ENCODE measurements at places on chromosomes 7 and 10.

DNA sequence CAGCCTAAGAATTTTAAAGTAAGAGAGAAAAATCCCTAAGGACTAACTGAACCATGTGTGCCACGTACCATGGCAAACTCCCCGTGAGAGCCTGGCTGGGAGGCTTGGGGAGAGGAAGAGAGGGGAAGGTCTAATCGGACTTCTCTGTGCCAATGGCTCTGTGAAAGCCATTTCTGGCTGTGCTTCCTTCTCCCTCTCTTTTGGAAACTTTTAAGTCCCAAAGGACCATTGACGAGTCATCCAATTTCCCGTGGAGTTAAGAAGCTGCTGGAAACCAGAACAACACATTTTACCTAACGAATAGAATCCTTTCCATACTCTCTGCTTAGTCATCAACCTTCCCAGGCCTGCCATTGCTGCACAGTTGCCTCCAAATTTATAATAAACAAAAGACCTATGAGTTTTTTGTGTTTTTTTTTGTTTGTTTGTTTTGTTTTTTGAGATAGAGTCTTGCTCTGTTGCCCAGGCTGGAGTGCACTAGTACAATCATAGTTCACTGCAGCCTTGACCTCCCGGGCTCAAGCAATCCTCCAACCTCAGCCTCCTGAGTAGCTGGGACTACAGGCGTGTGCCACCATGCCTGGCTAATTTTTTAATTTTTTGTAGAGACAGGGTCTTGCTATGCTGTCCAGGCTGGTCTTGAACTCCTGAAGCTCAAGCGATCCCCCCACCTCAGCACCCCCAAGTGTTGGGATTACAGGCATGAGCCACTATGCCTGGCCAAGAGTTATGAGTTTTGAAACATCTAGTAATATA is 13.2 kb downstream of the LAMB1 start:
- DNase-seq = no peak

- DNase-seq = no peak
Observed at GRCh38 chr7:121873289-121874194, 581 bp downstream of the PTPRZ1 start.

GRCh38 chr7:3150027-3150426 is 106.4 kb upstream of the CARD11 start:
- DNase-seq = no peak

DNA sequence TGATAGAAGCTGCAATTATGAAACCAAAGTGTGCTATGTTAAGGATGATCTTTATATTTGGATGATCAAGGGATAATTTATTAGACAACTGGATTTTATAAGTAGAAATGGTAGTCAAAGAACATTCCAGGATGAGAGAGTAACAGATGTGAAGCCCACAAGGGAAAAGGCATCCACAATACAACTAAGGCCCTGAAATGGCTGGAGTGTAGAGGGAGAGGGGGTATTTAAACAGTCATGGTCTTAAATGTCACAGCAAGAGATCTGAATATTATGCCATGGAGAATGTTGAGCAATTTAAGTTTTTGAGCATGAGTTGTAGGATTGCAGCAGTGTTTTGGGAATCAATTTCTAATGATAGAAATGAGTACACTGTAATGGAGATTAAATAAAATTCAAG is 282.3 kb upstream of the DKK1 start:
- DNase-seq = no peak

DNA sequence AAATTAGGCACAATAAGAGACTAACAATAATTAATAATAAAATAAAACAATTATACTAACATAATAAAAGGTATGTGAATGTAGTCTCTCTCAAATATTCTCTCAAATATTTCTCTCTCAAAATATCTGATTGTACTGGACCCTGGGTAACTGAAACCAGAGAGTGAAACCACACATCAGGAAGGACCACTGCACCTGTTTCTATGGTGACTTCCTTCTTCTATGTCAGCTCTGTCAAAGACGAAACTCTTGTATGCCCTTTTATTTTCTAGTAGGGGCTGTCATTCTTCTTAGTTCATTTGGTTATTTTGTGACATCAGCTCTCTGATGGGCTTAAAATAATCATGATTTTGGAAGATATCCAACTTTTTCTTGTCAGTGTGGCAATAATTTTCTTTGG is 428.0 kb upstream of the TPK1 start:
- DNase-seq = no peak

GRCh38 chr10:34154383-34154900 is 660.7 kb downstream of the PARD3 start:
- no peak for DNase-seq

DNA sequence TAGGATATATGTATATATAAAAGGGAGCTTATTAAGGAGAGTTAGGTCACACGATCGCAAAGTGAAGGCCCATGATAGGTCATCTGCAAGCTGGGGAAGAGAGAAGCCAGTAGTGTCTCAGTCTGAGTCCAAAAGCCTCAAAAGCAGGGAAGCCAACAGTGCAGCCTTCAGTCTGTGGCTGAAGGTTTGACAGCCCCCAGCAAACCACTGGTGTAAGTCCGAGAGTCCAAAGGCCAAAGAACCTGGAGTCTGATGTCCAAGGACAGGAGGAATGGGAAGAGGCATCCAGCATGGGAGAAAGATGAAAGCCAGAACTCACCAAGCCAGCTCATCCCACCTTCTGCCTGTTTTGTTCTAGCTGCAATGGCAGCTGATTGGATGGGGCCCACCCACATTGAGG is 88.9 kb upstream of the TBX20 start:
- no peak for DNase-seq

GRCh38 chr7:100430493-100431285 is 1.1 kb downstream of the MEPCE start:
- no peak for DNase-seq

- DNase-seq = no peak
Observed at GRCh38 chr7:24192691-24193090, 91.3 kb upstream of the NPY start.

- no peak for DNase-seq
Observed at GRCh38 chr10:80202934-80203834, 2.2 kb downstream of the ANXA11 start.

- no peak for DNase-seq
Observed at GRCh38 chr10:118835682-118836326, 81.0 kb upstream of the CACUL1 start.

DNA sequence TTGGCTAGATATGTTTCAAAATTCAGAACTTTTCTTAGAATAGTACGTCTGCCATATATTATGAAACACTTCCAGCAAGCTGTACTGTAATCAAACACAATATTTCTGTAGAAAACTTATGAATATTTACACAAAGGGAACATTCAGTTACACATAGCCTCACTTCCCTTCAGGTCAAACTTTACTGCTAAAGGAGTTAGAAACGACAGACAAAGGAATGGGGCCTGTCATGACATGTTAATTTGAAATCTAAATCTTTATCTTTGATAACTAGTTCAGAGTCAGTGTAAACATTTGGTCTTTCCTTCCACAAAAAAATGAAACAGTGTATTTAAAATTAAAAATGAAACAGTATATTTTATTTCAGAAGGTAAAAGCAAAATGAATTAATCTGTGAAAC is 1.0 kb upstream of the CROT start:
- no peak for DNase-seq

GRCh38 chr10:94183666-94184264 is 179.0 kb downstream of the NOC3L start:
- DNase-seq = no peak

DNA sequence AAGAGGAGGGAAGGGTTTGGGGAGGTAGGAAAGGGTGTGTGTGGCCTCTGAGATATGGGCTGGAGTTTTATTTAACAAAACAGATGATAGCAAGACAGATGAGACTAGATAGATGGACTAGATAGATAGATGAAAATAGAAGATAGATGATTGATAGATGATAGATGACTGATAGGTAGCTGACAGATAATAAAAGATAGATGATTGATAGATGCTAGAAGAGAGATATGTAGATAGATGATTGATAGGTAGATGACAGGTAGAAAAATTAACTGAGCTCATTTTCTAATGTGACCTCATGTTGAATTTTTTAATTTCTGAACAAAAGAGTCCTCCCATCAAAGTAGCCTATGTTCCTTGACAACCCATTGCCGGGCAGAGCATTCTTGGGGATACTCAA is 116.6 kb upstream of the SFMBT2 start:
- DNase-seq = no peak

GRCh38 chr10:30073045-30073766 is 13.8 kb upstream of the JCAD start:
- no peak for DNase-seq

- DNase-seq = no peak
Observed at GRCh38 chr7:133070562-133070961, 11.3 kb downstream of the CHCHD3 start.

DNA sequence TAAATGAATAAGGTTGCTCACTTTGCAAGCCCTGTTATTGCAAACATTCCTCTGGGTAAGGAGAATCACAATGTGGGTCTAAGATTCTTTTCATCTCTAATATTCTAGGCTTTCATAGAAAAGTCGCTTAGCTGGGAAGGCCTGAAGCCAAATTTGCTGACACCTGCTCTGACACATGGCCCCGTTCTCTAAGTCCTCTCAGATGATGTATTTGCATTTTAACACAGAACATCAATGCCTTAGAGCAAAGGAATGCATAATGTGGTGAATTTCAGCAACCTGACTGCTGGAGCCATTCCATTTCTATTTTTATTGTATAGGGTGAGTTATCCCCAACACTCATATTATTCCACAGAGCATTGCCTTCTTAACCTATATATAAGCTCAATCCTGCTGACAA is 682.1 kb upstream of the NRP1 start:
- DNase-seq = no peak

- DNase-seq = no peak
Observed at GRCh38 chr7:24381894-24382505, 98.0 kb downstream of the NPY start.

DNA sequence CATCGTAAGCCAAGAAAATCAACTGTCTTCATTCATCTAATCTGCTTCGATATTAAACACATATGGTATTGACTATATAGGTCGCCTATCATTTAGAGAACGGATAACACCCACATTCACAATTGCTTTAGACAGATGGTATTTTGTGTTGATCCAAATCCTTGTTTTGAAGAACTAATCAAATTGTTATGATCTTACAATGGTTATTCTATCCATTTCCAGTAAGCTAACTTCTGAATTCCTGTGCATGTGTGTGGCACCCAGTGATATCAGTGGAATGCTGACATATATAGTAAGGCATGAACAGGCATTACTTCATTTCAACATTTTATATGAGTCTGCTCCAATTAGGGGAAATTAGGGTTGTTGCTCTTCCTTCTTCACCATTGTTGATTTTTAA is 98.8 kb downstream of the SEMA3E start:
- DNase-seq = no peak

GRCh38 chr7:133139350-133139749 is 57.5 kb upstream of the CHCHD3 start:
- DNase-seq = no peak

GRCh38 chr10:3271354-3272115 is 99.0 kb upstream of the PITRM1 start:
- DNase-seq = no peak

- DNase-seq = no peak
Observed at GRCh38 chr10:117547716-117548668, 5.4 kb downstream of the EMX2 start.

GRCh38 chr10:93454736-93455135 is 27.4 kb downstream of the MYOF start:
- no peak for DNase-seq

GRCh38 chr10:130409331-130409730 is 273.1 kb downstream of the GLRX3 start:
- DNase-seq = no peak

DNA sequence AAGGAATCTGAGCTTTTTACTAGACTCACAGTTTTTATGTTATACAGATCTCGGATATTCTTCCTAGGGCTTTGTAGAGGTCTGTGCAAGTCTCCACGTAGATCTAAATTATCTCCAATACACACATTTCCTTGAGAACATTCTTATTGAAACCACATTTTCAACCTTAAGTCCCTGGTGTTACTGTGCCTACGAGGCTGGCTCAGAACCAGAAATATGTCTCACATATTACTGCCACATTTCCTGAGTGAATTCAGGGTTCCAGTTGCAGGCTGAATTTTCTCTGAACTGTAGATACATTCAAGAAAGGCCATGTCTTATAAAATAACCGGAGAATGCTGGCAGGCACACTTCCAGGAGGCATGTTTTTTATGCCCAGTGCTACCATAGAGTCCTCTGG is 46.5 kb downstream of the INHBA start:
- DNase-seq = no peak

DNA sequence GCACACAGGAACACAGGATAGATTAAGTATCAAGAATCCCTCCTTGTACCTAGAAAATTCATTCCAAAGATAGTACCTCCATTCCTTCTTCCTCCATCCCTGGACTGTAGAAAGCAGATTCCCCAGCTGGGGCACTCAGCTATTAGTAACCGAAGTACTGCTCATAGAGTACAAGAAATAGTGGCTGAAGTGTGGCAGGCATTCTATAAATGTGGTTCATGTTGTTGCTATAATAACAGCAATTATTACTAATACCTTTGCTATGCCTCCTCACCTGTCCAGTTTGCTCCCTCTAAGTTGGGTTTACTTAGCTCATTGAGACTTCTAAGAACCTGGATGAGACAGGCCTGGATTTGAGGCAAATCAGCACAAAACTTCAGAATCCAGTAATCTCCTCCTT is 453.2 kb downstream of the GRM8 start:
- no peak for DNase-seq

- no peak for DNase-seq
Observed at GRCh38 chr7:6284461-6285360, 12.3 kb upstream of the CYTH3 start.

DNA sequence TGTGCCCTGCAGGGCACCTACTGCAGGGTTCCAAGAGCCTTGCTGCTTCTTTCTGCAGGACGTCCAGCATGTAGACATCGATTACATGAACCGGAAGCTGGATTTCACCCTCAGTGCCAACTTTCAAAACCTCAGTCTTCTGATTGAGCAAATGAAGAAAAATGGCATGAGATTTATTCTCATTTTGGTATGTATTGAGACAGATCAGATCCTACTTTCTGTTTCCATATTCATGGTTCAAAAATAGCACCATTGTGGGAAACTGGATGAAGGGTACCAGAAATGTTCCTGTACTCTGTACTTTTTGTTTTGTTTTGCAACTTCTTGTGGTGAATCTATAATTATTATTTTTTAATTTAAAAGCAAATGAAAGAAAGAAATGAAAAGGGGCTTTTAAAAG is 64.1 kb downstream of the MGAM2 start:
- no peak for DNase-seq

- DNase-seq = no peak
Observed at GRCh38 chr7:15938115-15938514, 251.6 kb upstream of the MEOX2 start.

DNA sequence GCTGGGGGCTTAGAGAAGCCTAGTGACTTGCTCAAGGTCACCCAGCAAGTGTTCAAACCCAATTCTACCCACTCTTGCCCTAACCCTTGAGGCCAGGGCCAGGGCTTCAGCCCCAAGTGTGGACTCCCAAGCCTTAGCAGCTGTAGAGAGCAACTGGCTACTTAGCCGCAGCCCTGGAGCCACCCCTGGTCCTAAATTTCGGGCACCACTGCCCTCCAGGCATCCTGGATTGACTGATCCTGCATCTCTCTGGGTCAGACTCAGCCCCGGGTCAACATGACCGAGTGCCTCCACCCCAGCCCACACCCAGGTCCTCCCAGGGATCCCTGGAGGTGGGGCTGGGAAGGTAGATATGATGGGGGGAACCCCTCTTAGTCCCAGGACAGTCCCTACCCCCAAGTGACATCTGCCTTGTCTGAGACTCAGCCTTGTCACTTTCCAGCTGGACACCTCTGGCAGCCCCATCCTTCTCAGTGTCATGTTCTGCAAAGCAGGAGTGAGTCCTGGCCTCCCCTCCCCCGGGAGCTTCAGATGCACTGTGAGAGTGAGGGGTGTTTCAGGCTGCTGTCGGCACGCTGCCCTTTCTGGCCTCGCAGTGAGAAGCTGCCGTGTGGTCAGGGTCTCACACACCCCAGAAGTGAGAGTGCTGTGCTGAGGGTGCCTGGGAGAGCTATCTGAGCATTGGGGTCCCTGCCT is 89.8 kb downstream of the ZMIZ1 start:
- no peak for DNase-seq

Measured in SIG-M5 (cell line).